Astrocyte of the spinal cord (primary cell): ENCODE measurements at places on chromosomes 1 and 21.

DNA sequence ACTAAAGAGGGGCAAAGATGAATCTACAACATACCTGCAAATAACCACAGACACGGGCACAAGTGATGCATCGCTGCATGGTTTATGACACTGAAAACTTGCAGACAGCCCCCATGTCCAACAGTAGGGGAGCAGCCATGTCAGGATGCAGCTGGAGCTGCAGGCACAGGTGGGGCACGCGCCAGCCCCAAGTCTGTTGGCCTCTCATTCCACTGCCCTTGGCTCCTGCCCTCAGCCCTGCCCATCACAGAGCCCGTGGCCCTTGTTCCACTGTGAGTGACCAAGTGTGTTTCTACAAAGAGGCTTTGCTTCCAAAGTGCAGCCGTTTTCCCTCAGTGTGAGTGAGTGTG is 3.2 kb upstream of the PADI4 start:
- no peak for DNase-seq

GRCh38 chr1:27292106-27292505 is 29.9 kb upstream of the TMEM222 start:
- DNase-seq, result no peak

- no peak for DNase-seq
Measured at GRCh38 chr1:34845131-34845901, 14.2 kb downstream of the SMIM12 start.

GRCh38 chr1:228544021-228544850 is 57.1 kb downstream of the RNF187 start:
- no peak for DNase-seq
